Stimulated activated CD4-positive, alpha-beta T cell treated with anti-CD3 and anti-CD28 coated beads, Interleukin-4, amount 100 ng/mL, for 1 hour (primary cell): ENCODE measurements at places on chromosomes 3 and 15.

DNA sequence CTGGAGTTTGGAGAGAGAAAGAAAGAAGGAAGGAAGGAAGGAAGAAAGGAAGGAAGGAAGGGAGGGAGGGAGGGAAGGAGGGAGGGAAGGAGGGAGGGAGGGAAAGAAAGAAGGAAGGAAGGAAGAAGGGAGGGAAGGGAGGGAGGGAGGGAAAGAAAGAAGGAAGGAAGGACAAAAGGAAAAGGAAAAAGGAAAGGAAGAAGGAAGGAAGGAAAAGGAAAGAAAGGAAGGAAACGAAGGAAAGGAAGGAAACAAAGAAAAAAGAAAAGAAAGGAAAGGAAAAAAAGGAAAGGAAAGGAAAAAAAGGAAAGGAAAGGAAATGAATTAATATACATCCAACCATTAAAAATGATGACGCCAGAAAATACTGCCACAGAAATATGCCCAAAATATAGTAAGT, 18.7 kb upstream of the OR4F6 start:
- DNase-seq, result no peak

- DNase-seq, result no peak
These were observed 19.6 kb downstream of the GALK2 start for GRCh38 chr15:49189631-49190030.

- no peak for DNase-seq
These were observed 800.6 kb upstream of the LMCD1 start for GRCh38 chr3:7700977-7701376.

DNA sequence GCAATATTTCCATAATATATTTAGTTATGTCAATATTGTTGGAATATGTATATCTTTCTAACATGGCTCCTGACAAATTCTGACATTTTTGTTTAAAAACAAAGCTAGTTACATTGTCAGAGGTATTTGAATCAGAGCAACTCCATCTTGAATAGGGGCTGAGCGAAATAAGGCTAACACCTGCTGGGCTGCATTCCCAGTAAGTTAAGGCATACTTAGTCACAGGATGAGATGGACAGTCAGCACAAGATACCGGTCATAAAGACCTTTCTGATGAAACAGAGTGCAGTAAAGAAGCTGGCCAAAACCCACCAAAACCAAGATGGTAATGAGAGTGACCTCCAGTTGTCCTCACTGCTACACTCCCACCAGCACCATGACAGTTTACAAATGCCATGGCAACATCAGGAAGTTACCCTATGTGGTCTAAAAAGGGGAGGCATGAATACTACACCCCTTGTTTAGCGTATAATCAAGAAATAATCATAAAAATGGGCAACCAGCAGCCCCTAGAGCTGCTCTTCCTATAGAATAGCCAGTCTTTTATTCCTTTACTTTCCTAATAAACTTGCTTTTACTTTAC, 30.4 kb downstream of the RPL22L1 start:
- no peak for DNase-seq

DNA sequence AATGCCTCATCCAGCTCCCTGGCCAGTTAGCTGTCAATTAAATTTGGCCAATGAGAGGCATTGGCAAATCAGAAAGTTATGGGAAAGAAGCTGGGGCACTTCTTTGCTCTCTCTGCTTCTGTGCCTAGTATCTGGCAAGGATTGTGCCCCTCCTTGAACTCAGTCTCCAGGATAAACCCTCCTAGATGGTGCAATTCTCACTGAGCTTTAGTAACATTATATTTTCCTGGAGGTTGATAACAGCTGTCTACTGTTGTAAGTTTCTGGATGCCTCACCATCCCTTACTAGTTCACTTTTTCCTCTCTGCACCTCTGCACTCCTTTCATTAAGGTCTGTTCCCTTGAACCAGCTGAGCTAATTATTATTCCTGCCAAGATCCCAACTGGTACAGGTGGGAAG, 329.5 kb downstream of the MFSD1 start:
- DNase-seq, result no peak

DNA sequence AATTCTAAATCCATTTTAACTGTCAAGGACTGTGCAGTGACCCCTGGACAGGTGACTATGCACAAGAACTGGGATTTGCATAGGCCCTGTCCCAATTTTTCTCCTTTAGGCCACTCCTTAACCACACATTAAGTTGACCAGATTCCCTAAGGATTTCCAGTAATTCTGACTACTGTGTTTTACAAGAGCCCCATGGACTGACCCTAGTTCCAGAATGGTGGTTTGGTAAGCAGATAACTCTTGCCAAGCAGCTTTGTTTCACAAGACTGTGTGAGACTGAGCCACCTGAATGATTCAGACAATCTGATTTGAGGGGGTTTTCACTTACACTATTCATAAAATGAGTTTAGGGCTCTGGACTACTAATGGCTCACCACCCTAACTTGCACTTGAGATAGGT, 535.8 kb downstream of the ZBBX start:
- no peak for DNase-seq

- DNase-seq, result no peak
These were observed 1.6 kb downstream of the INSYN1 start for GRCh38 chr15:73751511-73751898.

DNA sequence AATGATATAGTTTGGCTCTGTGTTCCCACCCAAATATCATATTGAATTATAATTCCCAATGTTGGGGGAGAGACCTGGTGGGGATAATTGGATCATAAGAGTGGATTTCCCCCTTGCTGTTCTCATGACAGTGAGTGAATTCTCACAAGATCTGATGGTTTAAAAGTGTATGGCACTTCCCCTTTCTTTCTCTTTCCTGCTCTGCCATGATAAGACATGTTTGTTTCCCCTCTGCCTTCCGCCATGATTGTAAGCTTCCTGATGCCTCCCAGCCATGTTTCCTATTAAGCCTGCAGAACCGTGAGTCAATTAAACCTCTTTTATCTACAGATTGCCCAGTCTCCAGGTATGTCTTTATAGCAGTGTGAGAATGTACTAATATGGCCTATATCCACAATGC, 126.7 kb upstream of the GMNC start:
- no peak for DNase-seq

- DNase-seq, result no peak
These were observed 241.2 kb downstream of the NTRK3 start for GRCh38 chr15:88015228-88015860.

- DNase-seq, result no peak
These were observed 61.4 kb upstream of the ST8SIA2 start for GRCh38 chr15:92332125-92332899.
